ENCODE measurements at places on chromosomes 3 and 15. TPM values are rescaled to one million over a fixed set of nuclear protein-coding genes. Genes with fewer than 3 reads are reported as not detected.

The SPINK8 gene
- not detected for total RNA-seq

The CHRNB4 gene
- not detected for total RNA-seq

The PPP1R14D gene
- not detected for total RNA-seq

The KLF15 gene
- 88.4 TPM for total RNA-seq

The UBAP1L gene
- total RNA-seq = 1.6 TPM

The HAPLN3 gene
- 0.25 TPM for total RNA-seq

The MUSTN1 gene
- 1.8 TPM for total RNA-seq

The GAP43 gene
- not detected for total RNA-seq

The CGNL1 gene
- 53.3 TPM for total RNA-seq

DNA sequence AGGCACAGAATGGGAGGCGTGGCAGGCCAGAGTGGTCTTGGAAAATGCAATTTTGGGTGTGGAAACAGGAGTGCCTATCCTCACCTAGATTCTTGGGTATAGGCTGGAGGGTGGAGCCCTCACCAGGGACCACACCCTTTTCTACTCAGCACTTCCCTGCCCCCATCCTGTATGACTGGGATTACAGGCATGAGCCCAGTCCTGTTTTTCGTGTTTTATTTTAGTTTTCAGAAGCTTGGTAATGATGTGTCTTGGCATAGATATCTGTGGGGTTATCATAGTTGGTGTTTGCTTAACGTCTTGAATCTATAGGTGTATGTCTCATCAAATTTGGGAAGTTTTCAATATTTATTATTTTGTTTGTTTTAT is 248.7 kb upstream of the CBLB start:
- H3K4me3 ChIP-seq = no peak overlapping the region
- H3K36me3 ChIP-seq = no peaks in the 10 kb centered on the region
- no peaks in the 10 kb centered on the region for H3K4me1 ChIP-seq
- DNase-seq = no peak
- H3K27me3 ChIP-seq = no peaks in the 10 kb centered on the region
- H3K27ac ChIP-seq = no peak overlapping the region

- no peak for DNase-seq
- no peaks in the 10 kb centered on the region for H3K36me3 ChIP-seq
- H3K27ac ChIP-seq = no peak overlapping the region
- H3K4me1 ChIP-seq = no peaks in the 10 kb centered on the region
- peak overlapping the region; percentile 29 for H3K4me3 ChIP-seq
Observed at GRCh38 chr3:88030210-88030609, 28.6 kb downstream of the CGGBP1 start.

DNA sequence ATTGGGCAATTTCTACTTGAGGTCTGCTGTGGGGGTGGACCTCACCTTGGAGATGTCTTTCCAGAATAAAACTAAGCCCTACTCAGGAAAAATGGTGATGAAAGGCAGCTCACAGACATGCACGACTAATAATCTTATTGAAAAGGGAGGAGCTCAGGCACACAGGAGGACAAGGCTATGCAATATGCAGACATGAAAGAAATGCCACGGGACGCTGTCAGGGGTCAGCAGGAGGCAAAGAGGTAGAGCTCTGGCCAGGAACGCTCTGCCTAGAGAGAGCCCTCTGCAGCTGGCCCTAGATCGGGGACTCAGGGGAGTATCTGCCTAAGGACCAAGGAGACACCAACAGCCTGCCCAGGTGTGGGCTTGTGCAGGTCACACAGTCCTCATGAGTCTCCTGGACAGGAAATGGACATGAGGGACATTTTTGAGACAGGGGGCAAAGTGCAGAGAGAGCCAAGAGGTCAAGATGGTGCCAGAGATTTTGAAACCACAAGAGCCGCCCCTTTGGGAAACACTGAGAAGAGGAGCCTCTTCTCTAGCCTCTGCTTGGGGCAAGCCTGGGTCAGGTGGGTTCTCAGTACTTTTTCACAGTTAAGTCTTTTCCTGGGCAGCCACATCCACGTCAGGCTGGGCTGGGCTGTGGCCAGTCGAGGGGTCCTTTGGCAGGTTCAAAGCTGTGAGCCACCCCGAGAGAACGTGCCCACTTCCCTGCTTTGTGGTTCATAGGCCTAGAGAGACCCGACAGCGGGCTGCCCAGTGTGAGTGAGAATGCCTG is 23.2 kb downstream of the EAF1 start:
- no peaks in the 10 kb centered on the region for H3K36me3 ChIP-seq
- H3K27ac ChIP-seq = no peak overlapping the region
- no peak overlapping the region for H3K4me3 ChIP-seq
- H3K27me3 ChIP-seq = no peaks in the 10 kb centered on the region

GRCh38 chr3:58042947-58043707 is 34.9 kb downstream of the FLNB start:
- peak overlapping the region; percentile 69 for H3K27ac ChIP-seq
- H3K4me3 ChIP-seq = no peak overlapping the region
- H3K27me3 ChIP-seq = no peaks in the 10 kb centered on the region
- H3K36me3 ChIP-seq = no peaks in the 10 kb centered on the region
- H3K4me1 ChIP-seq = no peaks in the 10 kb centered on the region

- H3K27ac ChIP-seq = no peak overlapping the region
- no peaks in the 10 kb centered on the region for H3K4me1 ChIP-seq
- H3K4me3 ChIP-seq = no peak overlapping the region
- no peaks in the 10 kb centered on the region for H3K27me3 ChIP-seq
- H3K36me3 ChIP-seq = no peaks in the 10 kb centered on the region
Observed at GRCh38 chr3:75983111-75983510, 197.8 kb upstream of the ZNF717 start.

- H3K36me3 ChIP-seq = no peaks in the 10 kb centered on the region
- H3K4me1 ChIP-seq = no peaks in the 10 kb centered on the region
- H3K27ac ChIP-seq = no peak overlapping the region
Observed at GRCh38 chr3:36393563-36393962, 13.3 kb downstream of the STAC start.

DNA sequence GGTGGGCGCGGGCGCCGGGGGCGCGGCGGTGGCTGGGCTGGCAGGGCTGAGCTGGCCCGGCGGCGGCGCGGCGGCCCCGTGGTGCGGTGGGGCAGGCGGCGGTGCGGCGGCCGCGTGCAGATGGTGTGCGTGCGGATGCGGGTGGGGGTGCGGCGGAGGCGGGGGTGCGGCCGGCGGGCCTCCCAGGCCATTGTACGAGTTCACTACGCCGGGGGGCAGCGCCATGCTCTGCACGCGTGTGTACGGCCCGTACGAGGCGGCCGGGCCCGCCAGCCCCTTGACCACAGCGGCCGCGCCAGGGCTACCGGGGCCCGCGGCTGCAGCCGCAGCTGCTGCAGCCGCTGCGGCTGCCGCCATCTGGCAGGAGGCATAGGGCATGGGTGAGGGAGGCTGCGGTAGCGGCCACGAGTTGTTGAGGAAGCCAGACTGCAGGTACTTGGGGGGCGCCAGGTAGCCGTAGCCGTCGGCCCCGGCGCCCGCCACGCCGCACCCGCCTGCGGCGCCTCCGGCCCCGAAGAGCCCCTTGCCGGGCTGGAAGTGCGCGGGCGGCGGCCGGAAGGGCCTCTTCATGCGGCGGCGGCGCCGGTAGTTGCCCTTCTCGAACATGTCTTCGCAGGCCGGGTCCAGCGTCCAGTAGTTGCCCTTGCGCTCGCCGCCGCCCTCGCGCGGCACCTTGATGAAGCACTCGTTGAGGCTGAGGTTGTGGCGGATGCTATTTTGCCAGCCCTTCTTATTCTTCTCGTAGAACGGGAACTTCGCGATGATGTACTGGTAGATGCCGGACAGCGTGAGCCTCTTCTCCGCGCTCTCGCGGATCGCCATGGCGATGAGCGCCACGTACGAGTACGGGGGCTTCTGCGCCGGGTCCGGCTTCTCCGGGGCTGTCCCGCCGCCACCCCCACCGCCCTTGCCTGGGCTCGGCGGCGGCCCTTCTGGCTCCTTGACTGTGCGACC is 951 bp downstream of the FOXL2 start:
- no peaks in the 10 kb centered on the region for H3K36me3 ChIP-seq
- peak overlapping the region; percentile 39 for H3K4me3 ChIP-seq
- H3K4me1 ChIP-seq = no peaks in the 10 kb centered on the region

- H3K27me3 ChIP-seq = no peaks in the 10 kb centered on the region
Observed at GRCh38 chr3:42730294-42730693, 27.7 kb upstream of the HHATL start.

DNA sequence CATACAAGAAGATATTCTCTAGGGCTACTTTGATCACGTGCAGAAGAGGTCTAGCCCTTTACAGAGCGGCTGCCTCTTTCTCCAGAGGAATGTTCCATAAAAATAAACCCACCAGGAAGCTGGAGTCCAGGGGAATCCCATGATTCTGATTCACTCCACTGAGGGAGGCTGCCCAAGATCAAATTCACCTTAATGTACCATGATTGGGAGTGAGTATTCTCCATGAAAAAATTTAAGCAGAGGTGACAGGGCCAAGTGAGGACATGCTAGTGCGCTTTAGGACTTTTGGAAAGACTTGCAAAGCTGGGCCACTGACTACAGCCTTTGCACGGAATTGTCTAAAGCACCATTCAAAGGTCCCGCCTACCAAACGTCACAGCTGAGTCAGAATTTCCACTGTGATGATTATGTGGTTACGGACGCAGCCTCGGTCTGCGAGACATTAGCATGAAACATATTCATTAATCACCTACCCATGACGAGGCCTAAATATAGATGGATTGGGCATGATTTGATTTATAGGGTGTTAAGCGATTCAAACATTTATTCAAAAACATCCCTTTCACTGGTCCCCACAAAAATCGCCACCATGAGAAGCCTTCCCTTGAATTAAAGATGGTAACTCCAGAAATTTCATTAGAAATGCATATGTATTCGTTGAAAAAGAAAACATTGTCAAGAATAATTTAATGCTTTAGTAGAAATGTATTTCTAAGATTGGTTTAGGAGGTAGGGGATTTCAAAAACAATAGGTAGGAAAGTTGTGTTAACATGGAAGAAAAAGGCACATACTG is 152.6 kb downstream of the GREM1 start:
- no peaks in the 10 kb centered on the region for H3K4me1 ChIP-seq
- H3K27ac ChIP-seq = no peak overlapping the region
- H3K4me3 ChIP-seq = no peak overlapping the region
- no peaks in the 10 kb centered on the region for H3K36me3 ChIP-seq
- H3K27me3 ChIP-seq = no peaks in the 10 kb centered on the region
- no peak for DNase-seq

DNA sequence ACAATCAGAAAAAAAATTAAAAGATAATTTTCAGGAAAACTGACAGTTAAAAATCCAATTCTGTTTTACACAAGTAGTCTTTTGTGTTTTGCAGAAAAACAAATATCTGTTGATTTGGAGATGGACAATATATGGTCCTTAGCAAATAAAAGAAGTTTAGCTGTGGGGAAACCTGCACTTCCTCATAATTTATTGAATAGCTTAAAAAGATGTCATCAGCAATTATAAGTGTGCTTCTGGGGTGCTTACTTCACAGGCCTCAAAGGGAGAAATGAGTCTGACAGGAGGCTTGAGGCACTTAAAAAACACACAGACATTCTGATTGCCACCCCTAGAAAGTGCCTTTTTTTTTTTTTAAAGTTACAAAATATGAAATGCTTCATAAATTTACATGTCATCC is 31.6 kb upstream of the CERS3 start:
- no peak overlapping the region for H3K27ac ChIP-seq
- no peak for DNase-seq
- H3K4me3 ChIP-seq = no peak overlapping the region
- no peaks in the 10 kb centered on the region for H3K36me3 ChIP-seq

DNA sequence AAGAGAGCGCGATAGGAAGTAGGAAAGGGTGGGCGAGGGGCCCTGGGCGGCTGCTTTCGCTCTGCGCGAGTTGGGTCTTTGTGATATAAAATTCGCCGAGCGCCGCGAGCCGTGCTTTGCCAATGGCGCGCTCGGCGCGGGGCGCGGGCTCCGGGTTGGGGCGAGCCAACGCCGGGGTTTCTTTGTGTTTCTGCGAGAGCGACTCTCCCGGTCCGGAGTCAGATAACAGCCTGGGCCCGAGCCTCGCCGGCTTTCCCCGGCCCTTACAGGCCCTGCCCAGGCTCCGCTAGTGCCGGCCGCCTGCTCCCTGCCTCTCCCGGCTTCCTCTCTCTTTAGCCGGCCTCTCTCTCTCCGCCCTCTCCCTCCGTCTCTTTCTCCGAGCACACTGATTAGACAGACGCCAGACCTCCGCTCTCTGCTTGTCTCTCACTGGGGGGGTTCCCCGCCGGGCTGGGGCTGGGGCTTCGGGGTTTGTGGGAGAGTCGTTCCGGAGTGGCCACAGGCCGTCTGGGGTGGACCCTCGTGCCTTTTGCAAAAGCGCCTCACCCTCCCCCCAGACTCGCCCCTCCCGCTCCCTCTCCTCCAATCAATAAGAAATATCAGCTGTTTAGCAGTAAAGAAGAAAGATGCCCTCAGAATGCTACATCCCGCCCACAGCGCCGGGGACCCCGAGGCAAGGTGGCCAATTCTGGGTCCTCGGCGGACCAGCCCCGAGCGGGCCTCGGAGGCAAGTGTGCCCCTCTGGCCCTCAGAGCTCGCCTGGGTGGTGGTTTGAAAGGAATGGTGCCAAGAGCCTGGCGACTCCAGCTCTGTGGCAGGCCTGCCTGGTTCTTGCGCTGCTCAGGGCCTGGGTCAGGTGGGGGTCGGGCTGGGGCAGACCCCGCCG is 2.9 kb downstream of the NR2F2 start:
- H3K27me3 ChIP-seq = no peaks in the 10 kb centered on the region
- no peaks in the 10 kb centered on the region for H3K4me1 ChIP-seq
- H3K36me3 ChIP-seq = peaks cover 14% of the 10 kb centered on the region
- peak overlapping the region; percentile 71 for H3K4me3 ChIP-seq
- peak overlapping the region; percentile 90 for H3K27ac ChIP-seq
- peak; percentile 42 for DNase-seq

DNA sequence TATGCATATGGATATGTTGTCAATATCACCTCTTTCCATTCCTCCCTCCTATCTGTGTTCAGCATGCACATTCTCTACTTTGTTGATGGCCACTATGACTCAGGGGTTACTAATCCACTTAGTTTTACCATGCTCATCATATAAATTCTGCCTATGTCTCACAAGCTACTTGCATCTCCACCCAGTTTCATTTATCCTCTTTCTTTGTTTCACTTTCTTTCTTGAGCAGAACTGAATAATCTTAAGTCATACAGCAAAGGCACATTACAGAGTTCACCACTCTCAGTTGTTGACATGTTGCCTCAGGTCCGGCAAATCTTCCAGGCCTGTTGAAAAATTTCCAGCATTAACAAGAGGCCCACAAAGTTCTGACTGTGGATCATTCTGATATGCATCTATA is 71.5 kb downstream of the SSR3 start:
- no peak overlapping the region for H3K27ac ChIP-seq
- no peaks in the 10 kb centered on the region for H3K27me3 ChIP-seq
- H3K4me3 ChIP-seq = no peak overlapping the region
- no peaks in the 10 kb centered on the region for H3K36me3 ChIP-seq
- DNase-seq = no peak

GRCh38 chr15:69038508-69038907 is 24.0 kb downstream of the NOX5 start:
- no peaks in the 10 kb centered on the region for H3K36me3 ChIP-seq
- DNase-seq = no peak

DNA sequence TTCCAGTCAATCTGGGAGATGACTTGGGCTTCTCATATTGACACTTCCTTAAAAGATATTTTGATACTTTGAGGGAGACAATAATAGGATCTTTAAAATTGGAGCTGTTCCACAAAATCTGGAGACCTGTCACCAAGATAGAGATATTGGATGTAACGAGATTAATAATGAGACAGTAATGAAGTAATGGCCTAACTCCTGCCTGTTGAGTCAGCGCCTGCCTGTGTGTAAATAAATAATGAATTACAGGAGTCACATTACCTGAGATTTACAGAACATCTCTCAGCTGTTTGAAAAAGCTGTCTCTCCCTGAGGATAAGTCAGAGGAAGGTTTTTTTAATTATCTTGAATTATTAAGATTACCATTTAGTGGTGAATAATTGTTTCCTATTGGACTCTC is 43.8 kb upstream of the MITF start:
- H3K4me3 ChIP-seq = no peak overlapping the region
- no peaks in the 10 kb centered on the region for H3K36me3 ChIP-seq
- DNase-seq = no peak
- H3K27ac ChIP-seq = no peak overlapping the region
- no peaks in the 10 kb centered on the region for H3K4me1 ChIP-seq
- no peaks in the 10 kb centered on the region for H3K27me3 ChIP-seq
